EH (cell line): ENCODE measurements at places on chromosomes 4 and X.

GRCh38 chr4:118969359-118969758 lies 80.7 kb downstream of the SYNPO2 start:
- peak; percentile 76 for DNase-seq

GRCh38 chrX:69197690-69198089 lies 32.4 kb upstream of the PJA1 start:
- DNase-seq, result no peak

DNA sequence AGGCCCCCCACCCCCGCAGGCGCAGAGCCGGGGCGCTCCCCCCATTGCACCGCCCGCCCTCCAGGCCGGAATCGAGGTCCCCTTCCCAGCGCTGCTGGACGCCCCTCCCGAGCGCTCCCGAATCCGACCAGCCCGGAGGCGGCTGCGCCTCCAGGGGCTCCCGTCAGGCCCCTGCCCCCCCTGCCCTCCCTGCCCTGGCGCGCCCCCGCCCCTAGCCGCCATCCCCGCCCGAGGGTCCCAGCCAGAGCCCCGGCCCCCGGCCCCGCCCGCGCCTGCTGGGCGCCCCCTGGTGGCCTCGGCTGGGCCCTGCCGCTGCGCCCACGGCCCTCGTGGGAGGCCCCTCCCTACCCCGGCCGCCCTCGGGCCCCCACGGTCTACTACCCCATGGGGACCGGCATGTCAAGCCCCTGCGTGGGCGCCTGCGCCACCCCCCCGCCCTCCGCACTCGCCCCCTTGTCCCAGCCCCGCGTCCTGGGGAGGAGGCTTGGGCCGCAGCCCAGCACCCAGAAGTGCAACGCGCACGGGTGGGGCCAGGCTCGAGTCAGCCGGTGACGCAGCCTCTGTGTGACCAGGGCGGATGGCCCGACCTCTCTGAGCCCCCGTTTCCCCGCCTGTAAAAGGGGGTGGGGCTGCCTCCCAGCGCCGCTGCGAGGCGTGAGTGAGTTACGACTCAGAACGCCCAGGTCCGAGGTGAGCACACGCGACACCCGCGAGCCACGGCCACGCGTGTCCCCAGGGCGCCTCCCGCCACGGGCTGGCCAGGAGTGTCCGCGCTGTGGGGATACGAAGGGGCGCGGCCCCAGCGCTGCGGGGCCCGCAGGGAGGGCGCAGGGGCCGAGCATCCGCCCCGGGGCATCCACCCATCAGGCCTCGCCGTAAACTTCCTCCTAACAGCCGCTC lies 104.9 kb downstream of the FAM53A start:
- peak; percentile 85 for DNase-seq

- no peak for DNase-seq
Observed at GRCh38 chr4:163941221-163941905, 446.9 kb downstream of the TMA16 start.

- no peak for DNase-seq
Observed at GRCh38 chr4:6177587-6178197, 22.7 kb downstream of the JAKMIP1 start.

DNA sequence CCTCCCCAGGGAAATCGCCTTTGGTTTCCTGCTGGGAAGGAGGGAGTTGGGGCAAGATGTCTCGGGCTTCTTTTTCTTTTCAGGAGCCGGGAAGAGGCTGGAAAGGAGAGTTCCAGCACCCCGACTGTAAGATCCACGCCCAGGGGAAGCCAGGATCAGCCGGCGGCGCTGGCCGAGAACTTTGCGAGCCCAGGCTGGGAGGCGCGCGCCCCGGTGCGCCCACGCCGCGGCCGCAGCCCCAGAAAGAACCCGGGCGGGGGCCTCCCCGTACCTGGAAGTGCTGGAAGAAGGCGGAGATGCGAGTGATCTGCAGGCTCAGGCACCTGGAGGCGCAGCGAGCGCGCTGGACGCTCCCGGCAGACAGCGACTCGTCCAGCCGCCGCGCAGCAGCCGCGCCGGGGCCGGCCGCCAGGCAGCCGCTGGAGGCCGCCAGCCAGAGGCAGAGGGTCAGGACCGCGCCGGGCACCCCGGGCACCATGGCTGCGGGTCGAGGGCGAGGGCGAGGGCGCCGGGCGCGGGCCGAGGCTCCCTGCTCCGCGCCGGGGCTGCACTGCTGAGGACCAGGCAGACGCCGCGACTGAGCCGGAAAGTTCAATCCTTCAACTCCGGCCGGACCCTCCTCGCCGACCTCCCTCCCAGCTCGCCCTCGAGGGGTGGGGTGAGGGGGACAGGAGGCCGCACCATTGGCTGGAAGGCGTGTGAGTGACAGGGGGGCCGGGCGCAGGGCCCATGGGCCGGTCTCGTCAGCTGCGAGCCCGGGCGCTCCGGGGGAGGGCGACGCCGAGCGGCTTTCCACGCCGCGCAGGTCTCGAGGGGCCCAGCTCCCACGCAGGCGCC lies at the start of gene ANOS1:
Gene ANOS1, minus strand, starts transcription at position 579 of the 837 bp plus-strand sequence. Its CDS starts 101 bp downstream, at position 478.
- peak; percentile 17 for DNase-seq

- no peak for DNase-seq
Observed at GRCh38 chr4:87932718-87933141, 42.8 kb upstream of the SPP1 start.

- no peak for DNase-seq
Observed at GRCh38 chr4:74934888-74935287, 2.0 kb downstream of the PARM1 start.

DNA sequence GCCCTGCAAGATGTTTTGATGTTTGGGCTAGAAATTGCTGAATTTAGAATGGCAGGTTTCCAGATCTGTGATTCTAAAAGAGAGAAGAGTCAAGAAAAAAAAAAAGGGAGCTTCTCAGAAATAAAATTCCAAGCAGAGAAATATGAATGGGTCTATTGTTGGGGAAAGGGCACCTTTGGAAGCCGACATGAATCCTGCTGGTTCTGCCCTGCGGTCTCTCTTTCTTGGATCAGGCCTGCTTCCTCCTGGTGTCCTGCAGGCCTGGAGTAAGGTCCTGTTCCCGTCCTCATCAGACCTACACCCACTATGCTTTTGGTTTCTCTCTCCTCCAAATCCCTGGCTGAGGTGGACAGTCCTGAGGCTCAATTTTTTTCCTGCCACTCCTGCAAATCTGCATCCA lies 109.8 kb upstream of the TRIM2 start:
- DNase-seq, result no peak

GRCh38 chr4:72991873-72992272 lies 77.6 kb downstream of the COX18 start:
- DNase-seq, result peak; percentile 63
